ENCODE measurements at places on chromosomes 2 and 18. TPM values are rescaled to one million over a fixed set of nuclear protein-coding genes. Genes with fewer than 3 reads are reported as not detected.

The ERFE gene
- 0.29 TPM for total RNA-seq

The ANO7 gene
- 3.3 TPM for total RNA-seq

The SERPINB13 gene
- 3.7 TPM for total RNA-seq

- DNase-seq, result no peak
Measured at GRCh38 chr18:66759050-66759828, 155.3 kb upstream of the CDH19 start.

GRCh38 chr2:234435836-234436481 is 60.9 kb downstream of the ARL4C start:
- no peak for DNase-seq

GRCh38 chr18:49048396-49049020 is 97.7 kb upstream of the SMAD7 start:
- DNase-seq, result no peak
